ENCODE measurements at places on chromosomes 1 and 21. TPM values are rescaled to one million over a fixed set of nuclear protein-coding genes. Genes with fewer than 3 reads are reported as not detected.

- DNase-seq: no peak
These were observed 27.4 kb upstream of the AVPR1B start for GRCh38 chr1:206144605-206145004.

GRCh38 chr1:54810153-54810942, 9.2 kb upstream of the TTC22 start:
- peak; percentile 47 for DNase-seq

- DNase-seq: no peak
These were observed 53.8 kb upstream of the SYT14 start for GRCh38 chr1:209884249-209884648.

PLCH2 gene
- under 0.01 TPM for total RNA-seq

DNA sequence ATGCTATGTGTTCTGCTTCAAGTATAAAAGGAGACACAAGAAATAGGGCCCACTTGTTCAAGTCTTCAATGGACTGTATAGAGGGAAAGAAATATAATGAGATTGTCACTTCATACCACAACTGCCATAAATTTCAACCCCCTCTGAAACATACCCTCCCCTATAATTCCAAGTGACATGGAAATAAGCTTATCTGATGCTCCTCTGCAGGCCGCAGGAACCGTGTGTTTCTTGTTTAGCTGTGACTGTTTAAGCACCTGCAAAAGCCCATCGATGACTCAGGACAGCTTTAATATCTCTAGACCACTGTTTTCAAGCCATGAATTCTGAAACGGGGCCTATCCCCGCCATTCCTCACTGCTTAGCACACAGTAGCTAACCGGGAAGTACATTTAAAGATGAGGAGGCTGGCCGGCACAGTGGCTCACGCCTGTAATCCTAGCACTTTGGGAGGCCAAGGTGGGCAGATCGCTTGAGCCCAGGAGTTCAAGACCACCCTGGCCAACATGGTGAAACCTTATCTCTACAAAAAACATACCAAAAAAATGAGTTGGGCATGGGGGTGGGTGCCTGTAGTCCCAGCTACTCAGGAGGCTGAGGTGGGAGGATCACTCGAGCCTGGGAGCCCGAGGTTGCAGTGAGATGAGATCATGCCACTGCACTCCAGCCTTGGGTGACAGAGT, 4.2 kb downstream of the HLCS start:
- DNase-seq: no peak

MXRA8 gene
- total RNA-seq: 249 TPM

- no peak for DNase-seq
These were observed 258.1 kb downstream of the HHAT start for GRCh38 chr1:210586771-210587170.

PRKACB gene
- 26.7 TPM for total RNA-seq
